ENCODE measurements at places on chromosomes 2 and 18.

DNA sequence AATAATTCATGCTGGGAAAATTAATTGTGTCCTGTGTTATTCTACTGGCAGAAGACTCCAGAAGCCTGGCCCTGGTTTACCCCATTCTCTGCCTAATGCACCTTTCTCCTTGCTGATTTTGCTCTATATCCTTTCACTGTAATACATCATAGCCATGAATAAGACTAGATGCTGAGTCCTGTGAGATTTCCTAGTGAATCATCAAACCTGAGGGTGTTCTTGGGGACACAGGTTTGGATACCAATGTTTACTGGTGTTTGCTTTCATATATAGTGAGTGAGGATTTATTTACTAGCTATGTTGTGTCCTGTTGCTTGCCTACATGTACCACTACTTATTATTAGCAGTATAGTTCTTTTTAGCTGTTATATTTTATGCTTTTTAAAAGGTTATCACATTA, 6.5 kb downstream of the METTL5 start:
- DNase-seq = no peak

DNA sequence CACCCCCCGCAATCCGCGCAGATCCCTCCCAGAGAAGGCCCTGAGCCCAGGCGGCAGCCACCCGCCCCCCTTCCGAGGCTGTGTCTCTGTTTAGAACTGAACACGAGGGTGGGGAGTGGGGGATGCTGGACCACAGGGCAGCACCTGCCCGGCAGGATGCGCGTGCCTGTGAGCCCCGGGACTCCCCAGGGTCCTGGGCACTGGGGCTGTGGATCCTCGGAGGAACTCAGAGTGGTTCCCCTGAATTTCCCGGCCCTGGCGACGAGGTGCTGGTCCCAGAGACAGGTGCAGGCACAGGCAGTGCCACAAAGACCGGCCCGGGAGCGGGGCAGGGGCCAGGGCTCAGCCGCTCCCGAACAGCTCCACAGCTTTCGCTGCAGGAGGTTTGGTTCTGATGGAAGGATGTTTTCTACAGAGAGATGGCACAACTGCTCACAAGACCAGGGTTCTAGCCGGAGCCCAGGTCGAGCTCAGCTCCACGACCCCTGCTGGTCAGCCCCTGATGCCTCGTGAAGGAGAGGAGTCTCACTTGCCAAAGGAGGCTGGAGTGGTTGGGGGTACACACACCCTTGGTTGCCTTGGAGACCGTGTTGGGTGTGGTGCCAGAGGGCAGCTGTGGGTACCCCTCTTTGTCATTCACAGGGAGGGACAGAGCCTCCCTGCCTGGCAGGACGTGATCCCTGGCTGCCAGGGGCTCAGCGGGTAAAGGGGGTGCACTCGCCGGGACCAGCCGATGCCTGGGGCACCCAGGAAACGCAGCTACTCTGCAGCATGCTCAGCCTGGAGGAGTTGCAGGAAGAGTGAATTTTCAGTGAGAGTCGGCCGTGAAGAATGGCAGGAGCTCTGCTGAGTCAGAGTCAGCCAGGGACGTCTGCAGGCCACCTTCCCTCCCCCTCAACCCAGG, 4.4 kb upstream of the NEU4 start:
- DNase-seq = no peak

GRCh38 chr18:50289108-50289443, 1.6 kb upstream of the CXXC1 start:
- DNase-seq = no peak

- no peak for DNase-seq
Observed at GRCh38 chr2:233059797-233060500, at the start of gene INPP5D. TSS of gene INPP5D (plus strand) at chr2:233060342. CDS start at chr2:233060479, 137 bp downstream.

- peak; percentile 85 for DNase-seq
Observed at GRCh38 chr2:9336576-9337314, 86.6 kb downstream of the ITGB1BP1 start.

- no peak for DNase-seq
Observed at GRCh38 chr2:217063238-217063755, 203.4 kb upstream of the TNP1 start.

DNA sequence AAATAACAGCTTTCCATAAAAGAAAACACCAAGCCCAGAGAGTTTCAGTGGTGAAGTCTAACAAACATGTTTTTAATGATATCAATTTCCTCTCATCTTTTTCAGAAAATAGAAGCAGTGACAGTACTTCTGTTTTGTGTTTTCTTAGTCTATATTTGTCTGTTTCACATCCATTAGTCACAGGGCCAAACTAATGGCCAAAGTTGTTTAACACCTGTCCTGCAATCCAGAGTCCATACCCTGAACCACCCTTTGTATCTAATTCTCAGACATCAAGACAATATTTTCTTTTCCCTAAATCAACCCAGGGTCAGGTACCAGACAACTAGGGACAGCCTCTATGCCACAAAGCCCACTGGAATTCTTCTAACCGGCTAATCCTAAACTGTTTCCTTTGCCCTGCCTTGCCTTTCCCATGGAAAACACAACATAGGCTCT, 25.9 kb downstream of the TMSB10 start:
- no peak for DNase-seq
